ENCODE measurements at places on chromosomes 6 and 20.

GRCh38 chr20:23625236-23625964 is 12.4 kb downstream of the CST3 start:
- DNase-seq: no peak

DNA sequence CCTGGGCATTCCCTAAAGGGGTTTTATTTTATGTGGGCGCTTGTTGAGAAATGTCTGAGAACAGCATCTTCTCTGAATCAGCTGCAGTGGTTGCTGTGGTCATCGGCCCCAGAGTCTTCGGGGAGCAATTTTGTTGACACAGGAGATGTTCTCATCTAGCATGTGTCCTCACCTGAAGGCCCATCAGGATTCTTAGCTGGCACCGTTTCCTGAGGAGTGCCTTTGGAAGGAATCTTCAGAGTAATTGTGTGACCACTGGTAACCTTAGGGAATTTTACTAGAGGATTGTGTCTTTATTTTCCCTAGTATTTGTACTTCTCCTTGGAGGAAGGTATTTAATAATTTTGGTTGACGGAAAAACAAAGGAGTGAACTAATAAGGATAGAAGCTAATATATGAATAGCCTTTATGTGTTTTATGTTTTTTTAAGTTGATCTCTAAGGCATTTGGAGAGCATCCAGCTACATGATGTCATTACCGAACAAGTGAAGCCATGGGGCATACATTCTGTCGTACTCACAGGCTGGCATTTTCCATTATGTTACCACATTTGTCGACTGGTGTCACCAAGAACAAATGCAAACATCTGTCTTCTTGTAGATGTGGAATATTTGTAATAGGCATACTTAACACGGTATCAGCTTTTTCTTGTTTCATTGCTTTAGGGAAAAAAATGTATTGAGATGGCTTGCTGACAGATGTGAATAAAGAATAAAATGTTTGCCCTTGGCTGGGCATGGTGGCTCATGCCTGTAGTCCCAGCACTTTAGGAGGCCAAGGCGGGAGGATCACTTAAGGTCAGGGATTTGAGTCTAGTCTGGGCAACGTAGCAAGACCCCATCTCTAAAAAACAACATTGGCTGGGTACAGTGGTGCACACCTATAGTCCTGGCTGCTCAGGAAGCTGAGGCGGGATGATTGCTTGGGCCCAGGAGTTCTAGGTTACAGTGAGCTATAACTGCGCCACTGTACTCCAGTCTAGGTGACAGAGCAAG is 41.9 kb downstream of the TULP4 start:
- DNase-seq: no peak

- no peak for DNase-seq
Measured at GRCh38 chr6:30960907-30961673, 20.3 kb downstream of the MUCL3 start.

GRCh38 chr6:162029873-162030576 is 697.5 kb downstream of the PRKN start:
- no peak for DNase-seq

DNA sequence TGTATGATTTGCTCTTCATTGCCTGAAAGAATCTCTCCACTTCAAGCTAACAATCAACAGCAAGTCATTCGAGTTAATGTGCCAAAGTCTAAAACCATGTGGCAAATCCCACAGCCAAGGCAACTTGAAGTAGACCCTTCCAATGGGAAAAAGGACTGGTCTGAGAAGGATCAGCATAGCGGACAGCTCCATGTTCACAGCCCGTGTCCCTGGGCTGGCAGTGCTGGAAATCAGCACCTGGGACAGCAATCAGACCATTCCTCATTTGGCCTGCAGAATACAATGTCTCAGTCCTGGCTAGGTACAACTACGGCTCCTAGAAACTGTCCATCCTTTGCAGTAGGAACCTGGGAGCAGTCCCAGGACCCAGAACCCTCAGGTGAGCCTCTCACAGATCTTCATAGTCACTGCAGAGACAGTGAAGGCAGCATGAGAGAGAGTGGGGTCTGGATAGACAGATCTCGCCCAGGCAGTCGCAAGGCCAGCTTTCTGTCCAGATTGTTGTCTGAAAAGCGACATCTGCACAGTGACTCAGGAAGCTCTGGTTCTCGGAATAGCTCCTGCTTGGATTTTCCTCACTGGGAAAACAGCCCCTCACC is 1.1 kb downstream of the GJA10 start:
- DNase-seq: peak; percentile 42

DNA sequence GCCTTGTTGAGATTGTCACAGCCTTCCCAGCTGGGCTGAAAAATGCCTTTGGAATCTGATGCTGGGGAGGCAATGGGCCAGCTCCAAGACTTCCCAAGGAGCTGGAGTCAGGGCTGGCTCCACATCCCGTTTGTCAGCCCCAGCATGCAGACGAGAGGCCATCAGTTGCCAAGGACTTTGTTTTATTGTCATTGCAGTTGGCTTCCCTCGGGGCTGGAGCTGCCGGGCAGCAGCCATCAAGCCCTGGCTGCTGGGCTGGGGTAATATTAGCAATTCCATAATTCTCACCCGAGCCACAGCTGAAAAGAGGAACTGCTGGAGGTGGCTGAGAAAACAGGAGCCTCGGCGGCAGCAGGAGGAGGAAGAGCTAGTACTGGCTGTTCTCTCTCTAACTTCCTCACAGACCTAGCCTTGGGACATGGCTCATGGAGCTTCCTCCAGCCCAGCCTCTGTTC is 182.5 kb downstream of the CDC5L start:
- peak; percentile 27 for DNase-seq

GRCh38 chr20:24696396-24696795 is 227.0 kb downstream of the SYNDIG1 start:
- DNase-seq: no peak

- peak; percentile 51 for DNase-seq
Measured at GRCh38 chr20:12570371-12570770, 438.4 kb upstream of the SPTLC3 start.

DNA sequence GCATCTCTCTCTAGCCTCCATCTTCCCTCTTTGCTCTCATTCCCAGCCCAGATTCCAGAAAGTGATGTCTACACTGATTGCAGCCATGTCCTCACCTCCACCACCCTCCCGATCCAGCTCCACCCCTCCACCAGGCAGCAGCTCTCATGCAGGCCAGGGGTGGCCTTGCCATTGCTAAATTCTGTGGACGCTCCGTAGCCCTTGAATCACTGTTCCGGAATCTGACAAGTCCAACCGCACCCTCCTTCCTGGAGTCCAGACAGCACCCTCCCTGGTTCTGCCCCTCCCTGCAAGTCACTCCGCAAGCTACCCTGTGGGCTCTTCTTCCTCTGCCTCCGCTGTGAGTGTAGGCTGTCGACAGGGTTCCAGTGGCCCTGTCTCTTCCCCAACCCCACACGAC is 26.2 kb downstream of the TNXB start:
- no peak for DNase-seq

GRCh38 chr20:528923-529604 is 14.5 kb downstream of the CSNK2A1 start:
- DNase-seq: no peak

DNA sequence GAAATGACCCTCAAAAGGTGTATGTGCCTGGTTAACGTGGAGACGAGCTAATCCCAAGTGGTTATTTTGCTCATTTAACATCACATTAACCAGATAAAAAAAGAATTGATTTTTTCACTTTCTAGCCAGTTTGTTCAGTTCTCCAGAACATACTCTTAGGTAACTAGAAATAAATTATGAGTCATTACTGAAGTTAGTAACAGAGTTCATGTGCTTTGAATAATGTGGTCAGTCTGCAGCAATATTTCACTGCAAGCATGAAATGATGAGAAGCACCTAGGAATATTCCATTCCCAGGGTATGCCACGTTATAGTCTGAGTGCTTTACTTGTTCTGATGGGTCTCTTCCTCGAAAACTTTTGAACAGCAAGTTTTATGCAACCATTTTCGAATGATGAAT is 138.3 kb upstream of the INSM1 start:
- no peak for DNase-seq

DNA sequence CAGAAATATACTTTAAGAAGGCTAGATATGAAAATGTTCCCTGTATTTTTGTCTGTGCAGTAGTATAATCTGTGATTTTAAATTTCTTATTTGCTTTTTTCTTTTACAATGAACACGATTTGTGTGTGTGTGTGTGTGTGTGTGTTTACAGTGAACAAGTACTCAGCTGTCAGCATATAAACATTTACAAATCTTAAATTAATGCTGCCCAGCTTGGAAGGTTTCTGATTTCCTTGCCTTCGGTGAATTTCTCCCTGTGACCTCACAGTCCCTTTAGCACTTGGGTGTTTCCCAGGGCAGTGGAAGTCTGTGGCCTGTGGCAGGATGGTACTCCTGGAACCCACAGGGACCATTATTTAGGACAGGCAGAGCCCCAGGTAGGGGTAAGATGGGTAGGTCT is 37.6 kb downstream of the TXLNB start:
- DNase-seq: no peak

DNA sequence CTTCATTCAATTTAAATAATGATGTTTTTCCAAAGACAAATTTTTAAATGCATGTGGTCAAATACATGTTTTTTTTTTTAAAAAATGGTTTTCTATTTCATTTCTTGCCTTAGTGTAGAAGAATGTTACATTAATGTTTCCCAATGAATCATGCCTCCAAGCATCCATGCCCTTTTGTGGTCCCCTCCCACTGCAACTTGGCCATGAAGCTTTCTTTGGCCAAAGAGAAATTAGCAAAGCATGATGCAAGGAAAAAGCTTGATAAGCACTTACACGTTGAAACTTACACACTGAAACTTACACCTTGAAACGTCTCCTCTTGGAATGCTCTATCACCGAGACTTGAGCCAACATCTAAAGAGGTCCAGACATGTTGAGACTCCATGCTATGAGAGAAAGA is 93.0 kb upstream of the ELOVL5 start:
- no peak for DNase-seq

DNA sequence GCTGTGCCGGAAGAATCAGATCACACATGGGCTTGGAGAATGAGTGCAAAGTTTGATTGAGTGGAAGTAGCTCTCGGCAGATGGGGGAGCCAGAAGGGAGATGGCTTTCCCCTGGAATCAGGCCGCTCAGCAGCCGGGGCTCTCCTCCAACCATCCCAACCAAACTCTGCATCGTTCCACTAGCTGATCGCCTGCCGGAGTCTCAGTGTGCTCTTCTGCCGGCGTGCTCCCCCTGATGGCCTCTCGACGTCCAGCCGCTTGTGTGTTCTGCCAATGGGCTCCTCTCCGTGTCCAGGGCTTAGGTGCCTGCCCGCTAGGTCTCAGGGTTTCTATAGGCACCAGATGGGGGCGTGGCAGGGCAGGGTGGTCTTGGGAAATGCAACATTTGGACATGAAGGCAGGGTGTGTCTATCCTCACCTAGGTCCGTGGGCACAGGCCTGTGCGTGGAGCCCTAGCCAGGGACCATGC is 4.9 kb upstream of the BIRC7 start:
- DNase-seq: no peak

GRCh38 chr6:42125231-42125630 is 17.2 kb downstream of the C6orf132 start:
- no peak for DNase-seq

GRCh38 chr6:85412911-85413430 is 36.9 kb upstream of the NT5E start:
- DNase-seq: no peak

DNA sequence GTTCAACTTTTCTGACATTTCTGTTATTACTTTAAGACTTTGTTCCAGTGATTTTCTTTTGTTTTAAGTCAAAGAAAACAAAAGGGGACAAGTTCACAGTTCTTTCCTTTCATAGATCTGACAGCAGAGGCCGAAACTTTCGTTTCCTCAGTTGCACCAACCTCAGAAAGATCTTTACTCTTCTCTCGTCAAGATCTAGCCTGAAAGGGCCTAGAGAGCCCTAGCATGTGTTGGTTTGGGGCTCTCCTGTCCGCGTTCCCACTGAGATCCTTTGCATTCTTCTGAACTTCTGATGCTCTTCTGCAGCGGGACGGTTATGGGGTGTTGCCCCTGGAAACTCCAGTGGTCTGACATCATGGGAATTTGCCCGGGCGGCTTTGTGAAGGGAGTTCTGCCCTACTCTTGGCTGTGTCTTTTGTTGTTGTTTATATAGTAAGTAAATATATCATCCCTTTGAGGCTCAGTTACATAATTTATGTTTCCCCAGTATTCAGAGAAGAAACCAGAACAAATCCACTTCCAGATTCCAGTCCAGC is 129.1 kb downstream of the SASH1 start:
- no peak for DNase-seq

DNA sequence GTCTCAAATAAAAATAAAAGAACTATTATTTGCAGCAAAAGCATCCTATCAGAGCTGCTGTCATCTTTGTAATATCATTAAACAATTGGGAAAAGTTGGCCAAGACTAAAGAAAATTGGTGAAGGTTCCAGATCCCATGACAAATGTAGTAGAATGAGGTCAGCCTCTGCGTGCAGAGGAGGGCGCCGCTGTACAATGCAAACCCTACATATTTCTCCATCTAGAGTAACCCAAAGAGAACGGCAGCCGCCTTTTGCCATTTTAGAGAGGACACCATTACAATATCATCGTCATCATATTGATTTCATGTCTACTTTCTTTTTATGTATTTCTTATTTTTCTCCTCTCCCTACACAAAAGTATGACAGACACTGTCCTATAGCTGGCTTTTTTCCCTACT is 59.5 kb downstream of the ZMYND8 start:
- DNase-seq: no peak

GRCh38 chr20:44489223-44489622 is 13.5 kb downstream of the TTPAL start:
- DNase-seq: no peak

DNA sequence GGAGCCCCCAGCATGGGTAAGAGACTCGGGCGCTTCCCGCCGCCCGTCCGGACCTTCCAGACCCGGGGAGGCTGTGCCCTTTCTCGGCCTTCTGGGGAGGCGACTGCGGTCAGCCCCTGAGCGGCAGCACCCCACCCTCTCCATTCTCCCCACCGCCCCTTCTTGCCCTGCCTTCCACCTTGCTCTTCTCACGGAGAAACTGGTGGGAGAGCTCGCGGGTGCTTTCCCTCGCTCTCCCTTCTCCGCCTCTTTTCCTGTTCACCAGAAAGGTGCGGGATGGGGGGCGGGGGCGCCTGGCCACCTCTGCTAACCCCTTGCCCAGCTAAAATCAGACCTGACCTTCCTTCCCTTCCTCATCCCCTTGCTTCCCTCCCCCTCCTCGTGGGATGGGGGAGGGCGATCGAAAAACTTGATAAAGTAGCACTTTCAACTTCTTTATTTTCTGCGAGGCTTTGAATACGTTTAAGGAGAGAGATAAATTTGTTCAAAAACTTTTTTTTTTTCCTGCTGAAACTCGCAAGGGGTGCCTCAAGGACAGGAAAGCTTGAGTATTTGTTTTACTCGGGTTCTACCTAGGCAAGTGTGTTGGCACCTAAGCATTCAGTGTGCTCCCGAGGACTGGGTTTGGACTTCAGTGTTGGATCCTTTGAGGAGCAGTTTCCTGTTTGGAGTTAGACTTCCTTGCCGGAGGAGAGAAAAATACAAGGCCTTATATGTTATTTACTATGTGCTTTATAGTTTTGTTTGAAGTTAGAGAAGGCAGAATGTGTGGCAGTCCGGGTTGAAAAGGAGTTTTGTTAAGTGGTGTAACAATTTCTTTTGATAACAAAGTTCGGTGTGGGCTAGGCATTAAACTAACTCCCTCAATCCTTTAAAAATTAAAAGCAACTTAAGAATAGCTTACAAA is 897 bp downstream of the CD2AP start:
- no peak for DNase-seq

Measured in NT2/D1 (cell line).